Stimulated activated CD8-positive, alpha-beta memory T cell treated with anti-CD3 and anti-CD28 coated beads, Interleukin-4, amount 100 ng/mL, for 1 hour (primary cell): ENCODE measurements at places on chromosomes 4 and X.

GRCh38 chr4:45442466-45442865, 681.4 kb downstream of the GABRG1 start:
- DNase-seq = no peak

DNA sequence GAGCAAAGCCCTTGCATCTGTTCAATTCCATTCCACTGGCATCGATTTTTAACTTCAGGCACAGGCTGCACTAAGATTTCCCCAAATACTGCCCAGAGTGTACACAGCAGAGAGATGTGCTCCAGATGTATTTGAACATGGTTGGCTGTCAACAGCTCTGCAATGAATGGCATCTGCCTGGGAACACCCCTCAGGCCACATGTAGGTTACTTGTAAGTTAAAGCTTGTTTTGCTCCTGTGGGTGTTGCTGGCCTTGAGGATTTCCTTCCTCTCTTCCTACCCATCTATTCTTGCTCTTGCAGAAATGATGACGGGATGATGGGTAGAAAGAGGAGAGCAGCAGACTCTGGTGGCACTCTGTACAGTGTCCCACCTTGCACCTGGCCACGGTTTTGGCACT, 69.3 kb upstream of the HELT start:
- no peak for DNase-seq

- DNase-seq = no peak
Observed at GRCh38 chr4:166257891-166258290, 384.9 kb downstream of the TLL1 start.

- no peak for DNase-seq
Observed at GRCh38 chrX:3712870-3713224, 602 bp downstream of the PRKX start.

DNA sequence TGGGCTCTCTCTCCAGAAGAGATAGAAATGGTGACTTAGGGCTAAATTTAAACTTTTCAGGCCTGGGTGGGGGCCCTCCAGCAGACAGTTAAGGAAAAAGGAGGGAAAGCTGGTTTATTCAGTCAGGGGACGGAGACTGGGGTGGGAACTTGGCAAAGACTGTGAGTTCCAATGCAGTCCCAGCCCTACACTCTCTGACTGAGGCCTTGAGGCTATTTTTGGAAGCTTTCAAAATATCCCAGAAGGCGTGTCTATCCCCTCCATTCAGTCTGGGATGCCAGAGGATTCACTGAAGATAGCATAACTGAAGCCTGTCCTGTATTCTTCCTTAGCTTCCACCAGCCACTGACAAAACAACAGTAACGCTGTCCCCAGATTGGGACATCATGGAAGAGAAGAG, 32.1 kb upstream of the MSN start:
- no peak for DNase-seq

DNA sequence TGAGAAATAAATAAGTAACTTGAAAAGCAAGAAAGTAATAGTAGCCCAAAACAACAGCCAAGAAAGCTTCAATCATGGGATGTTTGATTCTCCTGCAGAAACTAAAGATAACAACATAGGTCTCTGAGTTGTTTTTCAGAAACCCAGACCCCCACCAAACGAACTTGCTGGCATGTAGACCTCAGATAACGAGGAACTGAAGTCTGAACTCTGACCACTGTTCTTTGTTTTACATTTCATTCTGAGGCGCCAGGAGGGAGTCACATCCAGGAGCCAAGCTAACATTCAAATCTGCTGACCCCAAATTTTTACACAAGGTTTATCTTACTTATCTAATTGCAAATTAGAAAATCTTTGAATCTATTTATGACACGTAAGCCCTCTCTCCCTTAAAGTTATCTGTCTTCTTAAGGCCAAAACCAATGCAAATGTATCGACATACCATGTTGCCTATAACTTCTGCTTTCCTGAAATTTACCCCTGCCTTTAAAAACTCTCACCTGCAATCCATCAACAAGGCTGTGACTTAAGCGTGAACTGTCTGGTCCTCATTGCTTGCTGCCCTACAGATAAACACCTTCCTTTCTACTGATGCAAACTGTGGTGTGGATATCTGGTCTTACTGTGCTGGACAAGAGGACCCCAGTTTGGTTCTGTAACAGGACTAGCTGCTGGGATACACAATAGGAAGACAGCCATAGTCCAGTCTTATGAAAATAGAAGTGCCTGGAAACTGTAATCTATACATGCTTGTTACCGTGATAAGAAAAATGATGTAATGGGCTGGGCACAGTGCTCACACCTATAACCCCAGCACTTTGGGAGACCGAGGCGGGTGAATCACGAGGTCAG, 37.5 kb upstream of the NEIL3 start:
- no peak for DNase-seq

GRCh38 chrX:111180750-111181240, 84.8 kb downstream of the PAK3 start:
- DNase-seq = no peak

DNA sequence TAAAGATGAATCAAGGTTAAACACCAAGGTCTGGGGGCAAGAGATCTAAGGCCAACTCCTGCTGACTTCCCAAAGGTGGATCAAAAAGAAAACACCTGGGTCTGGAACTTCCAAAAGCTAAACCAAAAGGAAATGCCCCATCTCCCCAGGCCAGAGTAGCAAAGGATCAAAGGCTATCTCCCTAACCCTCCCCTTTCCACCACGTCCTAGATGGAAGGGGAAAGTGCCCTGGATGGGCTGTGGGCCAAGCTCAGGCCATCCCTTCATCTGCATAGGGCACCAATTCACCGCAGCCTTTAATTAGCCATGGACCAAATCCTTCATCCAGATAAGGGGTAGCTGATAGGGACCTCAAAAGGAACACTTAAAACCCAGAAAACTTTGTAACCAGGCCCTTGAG, 100.2 kb downstream of the WDFY3 start:
- DNase-seq = no peak

DNA sequence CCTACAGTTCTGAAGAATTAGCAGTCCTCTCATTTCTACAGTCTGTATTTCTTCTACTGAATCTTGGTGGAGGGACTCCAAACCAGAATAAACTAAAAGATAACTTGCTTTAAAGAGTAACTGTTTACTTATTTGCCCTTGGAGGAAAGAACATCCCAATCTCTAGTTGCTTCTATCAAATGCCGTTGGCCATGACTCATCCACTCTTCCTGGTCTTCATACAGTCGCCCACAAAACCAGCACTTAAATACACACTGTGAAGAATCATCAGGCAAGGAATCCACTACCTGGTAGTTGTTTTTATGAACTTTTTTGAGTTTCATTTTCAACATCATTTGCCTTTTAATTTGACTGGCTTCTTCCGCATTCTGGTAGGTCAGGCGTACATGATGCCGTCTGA, 14.2 kb downstream of the ZNF518B start:
- DNase-seq = no peak

GRCh38 chr4:64272432-64272831, 136.8 kb downstream of the TECRL start:
- no peak for DNase-seq

DNA sequence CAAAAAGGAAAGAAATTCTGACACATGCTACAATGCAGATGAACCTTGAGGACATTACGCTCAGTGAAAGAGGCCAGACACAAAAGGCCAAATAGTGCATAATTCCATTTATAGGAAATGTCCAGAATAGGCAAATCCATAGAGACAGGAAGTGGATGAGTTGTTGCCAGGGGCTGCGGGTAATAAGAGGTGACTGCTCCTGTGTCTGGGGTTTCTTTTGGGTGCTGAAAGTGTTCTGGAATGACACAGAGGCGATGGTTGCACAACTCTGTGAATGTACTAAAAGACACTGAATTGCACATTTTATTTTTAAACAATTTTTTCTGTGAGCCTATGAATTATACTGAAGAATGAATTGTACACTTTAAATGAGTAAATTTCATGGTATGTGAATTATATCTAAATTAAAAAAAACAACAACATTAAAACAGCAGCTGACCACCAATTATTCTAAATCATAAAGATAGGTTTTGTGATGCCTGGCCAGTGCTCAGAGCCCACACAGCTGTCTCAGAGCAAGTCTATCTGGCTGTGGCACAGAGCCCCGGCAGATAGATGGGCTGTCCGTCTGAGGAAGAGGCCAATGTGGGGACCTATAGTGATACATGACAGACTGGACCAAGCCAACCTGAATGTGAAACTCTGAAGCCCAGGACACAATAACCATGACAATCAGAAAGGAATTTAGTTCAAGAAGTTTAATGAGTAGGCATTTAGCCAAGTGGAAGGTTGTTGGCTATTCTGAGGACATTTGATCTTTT, 23.5 kb upstream of the IRAK1 start:
- no peak for DNase-seq

- DNase-seq = no peak
Observed at GRCh38 chr4:135144498-135144897, 942.9 kb upstream of the PABPC4L start.

- DNase-seq = no peak
Observed at GRCh38 chr4:156169861-156170260, 216.2 kb upstream of the CTSO start.

- DNase-seq = no peak
Observed at GRCh38 chr4:106366026-106366425, 2.6 kb downstream of the GIMD1 start.

- no peak for DNase-seq
Observed at GRCh38 chrX:154426916-154427770, 1.3 kb upstream of the ATP6AP1 start.

DNA sequence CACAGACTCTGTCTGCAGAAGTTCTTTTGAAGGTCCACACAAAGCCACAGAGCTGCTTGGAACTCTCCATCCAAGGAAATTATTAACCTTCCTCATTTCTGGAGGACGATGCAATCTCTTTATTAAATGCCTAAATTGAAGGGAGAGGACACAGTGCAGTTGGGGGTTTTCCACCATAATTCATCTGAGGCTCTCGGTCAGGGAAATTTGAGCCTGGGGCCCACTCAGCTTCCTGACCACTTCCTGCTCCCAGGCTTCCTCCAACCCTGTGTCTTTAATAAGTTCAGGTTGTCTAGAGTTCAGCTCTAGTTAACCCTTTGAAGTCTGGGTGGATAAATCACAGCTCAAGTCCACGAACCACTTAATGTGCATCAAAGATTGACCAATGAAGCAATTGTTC, 58.5 kb downstream of the PRPS1 start:
- no peak for DNase-seq

DNA sequence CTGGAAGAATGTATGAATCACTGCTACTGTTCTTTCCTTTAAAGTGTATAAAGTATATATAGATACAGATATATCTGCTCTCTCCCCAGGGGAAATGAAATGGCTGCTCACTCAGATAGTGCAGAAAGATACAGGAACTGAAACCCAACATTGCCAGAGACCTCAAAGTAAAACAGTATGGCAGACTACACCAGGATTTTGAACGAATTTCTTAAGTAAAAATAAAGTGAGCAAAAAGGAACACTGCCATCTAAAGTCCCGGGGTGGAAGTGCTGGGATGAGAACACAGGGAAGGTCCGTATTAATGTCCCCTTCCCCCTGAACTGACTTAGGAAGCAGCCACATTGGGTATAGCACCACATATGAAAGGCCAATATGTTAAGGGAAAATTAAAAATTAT, 93.4 kb downstream of the TMA16 start:
- DNase-seq = no peak

GRCh38 chr4:3414421-3415279, 27.1 kb upstream of the HGFAC start:
- DNase-seq = no peak

DNA sequence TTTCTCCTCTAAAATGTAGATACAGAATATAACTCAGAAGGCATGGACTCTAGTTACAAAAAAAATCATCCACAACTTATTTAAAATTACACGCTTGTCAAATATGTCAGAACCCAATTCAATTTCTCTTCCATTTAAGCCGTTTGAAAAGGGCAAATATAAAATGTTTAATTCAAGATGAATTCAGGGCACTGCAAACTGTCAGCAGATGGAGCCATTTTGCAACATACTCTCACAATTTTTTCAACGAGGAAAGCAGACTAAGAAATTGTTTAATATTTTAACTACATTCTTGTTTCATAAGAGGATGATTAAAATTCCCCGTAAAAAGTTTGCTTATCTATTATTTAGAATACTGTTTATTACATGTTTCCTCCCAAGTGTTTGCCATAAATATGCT, 321.3 kb upstream of the CPXCR1 start:
- DNase-seq = no peak

- no peak for DNase-seq
Observed at GRCh38 chrX:123277347-123277746, 93.3 kb downstream of the GRIA3 start.

DNA sequence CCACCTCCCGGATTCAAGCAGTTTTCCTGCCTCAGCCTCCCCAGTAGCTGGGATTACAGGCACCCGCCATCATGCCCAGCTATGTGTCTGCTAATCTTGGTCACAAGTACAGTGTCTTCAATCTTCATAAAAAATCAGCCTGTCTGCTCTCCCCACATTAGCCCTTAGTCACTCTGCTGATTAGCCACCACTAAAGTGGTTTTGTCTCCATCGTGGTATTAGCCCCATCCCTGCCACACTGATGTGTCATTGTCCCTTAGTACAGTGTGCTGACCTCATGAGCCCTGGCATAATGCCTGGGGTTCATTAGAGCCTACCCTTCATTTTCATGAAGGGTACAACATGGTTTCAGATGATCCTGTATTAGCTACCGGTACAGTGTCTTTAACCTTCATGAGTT, 49.9 kb downstream of the ZNF157 start:
- DNase-seq = no peak
